ENCODE measurements at places on chromosomes 16 and 17.

- DNase-seq: no peak
These were observed 12.3 kb upstream of the SPN start for GRCh38 chr16:29650771-29651170.

DNA sequence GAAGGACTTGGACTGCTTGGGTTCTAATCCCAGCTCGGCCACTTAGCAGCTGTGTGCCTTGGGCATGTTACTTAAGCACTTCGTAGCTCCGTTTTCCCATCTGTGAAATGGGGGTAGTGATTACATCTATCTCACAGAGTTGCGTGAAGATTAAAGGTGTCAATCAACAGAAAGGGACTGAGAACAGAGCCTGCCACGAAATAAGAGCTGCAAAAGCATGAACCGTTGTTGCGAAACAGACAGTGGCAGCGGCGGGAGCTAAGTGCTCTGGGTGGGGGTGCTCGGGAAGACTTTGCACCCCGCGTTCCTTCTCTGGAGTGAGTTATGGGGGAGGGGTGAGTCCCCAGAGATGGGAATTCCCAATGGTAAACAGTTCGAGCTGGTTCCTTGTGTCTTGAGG lies 79.6 kb upstream of the LHX1 start:
- no peak for DNase-seq

GRCh38 chr17:51461578-51462004 lies 201.2 kb downstream of the UTP18 start:
- DNase-seq: peak; percentile 71

DNA sequence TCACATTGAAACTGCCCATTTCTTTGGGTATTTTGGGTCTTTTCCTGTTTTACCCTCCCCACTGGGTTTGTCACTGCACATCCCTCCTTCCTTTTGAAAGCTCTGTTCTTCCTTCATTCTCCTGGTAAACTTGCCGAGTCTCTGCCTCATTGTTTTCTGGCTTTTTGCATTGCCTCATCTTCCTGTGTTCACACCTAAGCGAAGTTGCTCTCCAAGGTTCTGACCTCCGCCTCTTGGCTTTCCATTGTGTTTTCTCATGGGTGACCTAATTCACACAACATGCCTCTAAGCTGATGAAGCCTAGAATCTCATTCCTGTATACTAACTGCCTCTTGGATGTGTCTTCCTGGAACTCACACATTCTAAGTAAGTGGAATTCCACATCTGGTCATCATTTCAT lies 1096.1 kb upstream of the EEF2KMT start:
- DNase-seq: no peak

- no peak for DNase-seq
These were observed 60.2 kb downstream of the TEX2 start for GRCh38 chr17:64202683-64203344.

- DNase-seq: no peak
These were observed 80.9 kb downstream of the PARN start for GRCh38 chr16:14548933-14549788.

- peak; percentile 42 for DNase-seq
These were observed 16.3 kb downstream of the HS3ST4 start for GRCh38 chr16:25707982-25708583.

- DNase-seq: no peak
These were observed 35.1 kb upstream of the SLC38A10 start for GRCh38 chr17:81329927-81330883.

DNA sequence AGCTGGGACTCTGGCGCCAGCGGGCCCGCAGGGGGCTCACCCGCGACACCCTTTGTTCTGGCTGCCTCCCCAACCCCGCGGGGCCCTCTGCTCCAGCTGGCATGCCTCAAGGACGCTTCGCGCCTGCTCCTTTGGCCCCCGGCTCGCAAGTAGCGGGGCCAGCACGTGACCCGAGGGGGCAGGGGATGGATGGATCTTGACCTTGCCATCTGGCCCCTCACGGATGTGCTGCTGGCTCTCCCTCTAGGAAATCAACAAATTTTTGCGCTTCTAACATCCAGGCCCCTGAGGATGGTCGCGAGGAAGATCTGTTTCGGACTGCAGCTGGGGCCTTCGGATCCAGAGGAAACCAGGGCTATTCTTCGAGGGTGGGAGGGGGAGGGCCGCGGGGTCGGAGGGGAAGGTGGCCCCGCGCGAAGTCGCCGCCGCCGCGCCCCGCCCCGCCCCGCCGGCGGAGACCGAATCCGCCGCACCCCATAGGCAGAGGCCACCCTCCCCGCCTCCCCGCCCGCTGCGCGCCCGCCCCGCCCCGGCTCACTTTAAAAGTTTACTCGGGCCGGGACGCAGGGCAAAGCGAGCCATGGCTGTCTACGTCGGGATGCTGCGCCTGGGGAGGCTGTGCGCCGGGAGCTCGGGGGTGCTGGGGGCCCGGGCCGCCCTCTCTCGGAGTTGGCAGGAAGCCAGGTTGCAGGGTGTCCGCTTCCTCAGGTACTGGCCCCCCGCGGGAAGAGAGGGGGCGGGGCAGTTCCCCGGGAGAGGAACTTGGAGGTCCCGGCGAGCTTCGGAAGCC lies at the start of gene ACSF2:
TSS of gene ACSF2 (plus strand) at position 537 of the 790 bp plus-strand sequence. CDS start at position 581, 44 bp downstream.
- DNase-seq: peak; percentile 81

DNA sequence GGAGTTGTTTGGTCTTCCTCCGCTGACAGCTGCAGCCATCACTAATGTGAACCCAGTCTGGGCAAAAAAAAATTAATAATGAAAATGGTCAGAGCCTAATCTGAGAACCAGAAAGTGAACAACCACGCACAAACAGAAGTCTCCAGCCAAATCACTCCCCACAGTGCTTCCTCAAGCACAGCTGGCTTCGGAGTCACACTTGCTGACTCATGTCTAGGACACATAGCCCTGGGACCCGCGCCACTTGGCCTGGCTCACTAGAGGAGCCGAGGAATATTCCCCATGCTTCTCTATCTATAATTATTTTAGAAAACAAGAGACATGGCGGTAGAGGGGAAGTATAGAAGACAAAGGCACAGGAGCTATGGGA lies 109.1 kb downstream of the ZFHX3 start:
- no peak for DNase-seq

DNA sequence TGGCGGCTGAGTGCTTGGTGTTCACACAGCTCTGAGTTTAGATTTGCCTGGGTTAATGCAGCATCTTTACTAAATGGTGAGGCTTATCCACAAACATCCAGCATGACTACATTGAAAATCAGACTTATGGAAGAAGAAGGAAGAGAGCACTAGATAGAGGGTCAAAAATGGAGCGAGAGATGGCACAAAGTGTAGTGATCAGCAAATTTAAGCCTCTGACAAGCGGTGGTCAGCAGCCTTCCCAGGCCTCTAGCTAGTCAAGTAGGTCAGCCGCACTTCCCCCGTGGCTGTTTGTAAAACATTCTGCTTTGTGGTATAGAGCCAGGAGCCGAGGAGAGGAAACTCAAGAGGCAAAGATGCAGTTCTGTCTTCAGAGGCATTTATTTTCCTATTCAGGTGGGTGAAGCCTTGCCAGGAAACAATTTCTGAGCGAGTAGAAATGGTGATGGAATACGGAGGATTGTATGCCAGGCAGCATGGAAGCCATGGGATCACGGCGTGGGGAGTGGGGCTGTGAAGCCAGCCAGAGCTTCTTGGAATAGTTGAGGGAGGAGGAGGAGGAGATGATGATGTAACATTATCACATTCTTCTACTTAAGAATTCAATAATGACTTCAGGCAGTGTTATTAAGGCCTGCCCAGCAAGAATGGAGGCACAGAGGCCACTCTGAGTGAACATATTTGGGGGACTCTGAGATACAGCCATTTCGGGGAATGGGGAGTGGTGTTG lies 118.9 kb downstream of the MSI2 start:
- DNase-seq: no peak

DNA sequence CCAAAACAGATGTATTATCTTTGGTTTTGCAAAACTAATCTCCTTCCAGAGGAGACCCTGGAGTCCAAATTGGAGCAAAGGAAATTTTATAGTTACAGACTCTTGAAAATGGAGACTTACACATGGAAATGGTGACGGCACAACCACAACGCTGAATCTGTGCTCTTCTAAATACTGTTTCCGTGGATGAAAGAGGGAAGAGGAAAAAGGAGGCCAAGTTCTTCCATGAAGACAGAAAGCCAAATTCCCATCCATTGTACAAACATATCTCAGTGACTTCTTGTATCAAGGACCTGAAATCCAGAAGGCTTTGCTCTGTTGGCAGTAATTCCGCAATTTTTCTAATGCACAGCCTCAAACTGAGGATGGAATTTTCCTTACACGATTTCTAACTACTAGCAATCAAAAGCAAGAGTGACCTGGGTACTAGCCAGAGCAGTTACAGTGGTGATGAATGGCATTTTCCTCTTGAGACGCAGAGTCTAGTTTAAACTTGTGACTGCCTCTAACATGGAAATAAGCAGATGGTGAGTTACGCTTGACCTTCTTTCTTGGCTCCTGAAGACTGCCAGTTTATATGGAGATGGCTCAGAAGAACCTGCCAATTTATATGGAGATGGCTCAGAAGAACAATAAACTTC lies 38.5 kb downstream of the VPS53 start:
- DNase-seq: no peak

DNA sequence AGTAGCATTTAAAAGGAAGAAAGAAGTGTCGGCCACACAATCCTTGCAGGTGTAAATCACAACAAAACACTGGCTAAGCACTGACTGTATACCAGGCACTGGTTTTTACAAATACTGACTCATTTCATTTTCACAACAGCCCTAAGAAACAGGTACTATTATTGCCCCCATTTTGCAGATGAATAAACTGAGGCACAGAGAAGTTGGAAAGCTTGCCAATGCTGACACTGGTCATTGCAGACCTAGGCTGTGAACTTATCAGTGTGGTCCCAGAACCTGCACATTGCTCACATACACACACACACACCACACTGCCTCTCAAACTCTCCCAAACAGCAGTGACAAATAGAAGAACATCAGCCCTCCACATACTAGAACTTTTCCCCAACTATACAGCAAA lies 37.6 kb downstream of the CDYL2 start:
- no peak for DNase-seq

DNA sequence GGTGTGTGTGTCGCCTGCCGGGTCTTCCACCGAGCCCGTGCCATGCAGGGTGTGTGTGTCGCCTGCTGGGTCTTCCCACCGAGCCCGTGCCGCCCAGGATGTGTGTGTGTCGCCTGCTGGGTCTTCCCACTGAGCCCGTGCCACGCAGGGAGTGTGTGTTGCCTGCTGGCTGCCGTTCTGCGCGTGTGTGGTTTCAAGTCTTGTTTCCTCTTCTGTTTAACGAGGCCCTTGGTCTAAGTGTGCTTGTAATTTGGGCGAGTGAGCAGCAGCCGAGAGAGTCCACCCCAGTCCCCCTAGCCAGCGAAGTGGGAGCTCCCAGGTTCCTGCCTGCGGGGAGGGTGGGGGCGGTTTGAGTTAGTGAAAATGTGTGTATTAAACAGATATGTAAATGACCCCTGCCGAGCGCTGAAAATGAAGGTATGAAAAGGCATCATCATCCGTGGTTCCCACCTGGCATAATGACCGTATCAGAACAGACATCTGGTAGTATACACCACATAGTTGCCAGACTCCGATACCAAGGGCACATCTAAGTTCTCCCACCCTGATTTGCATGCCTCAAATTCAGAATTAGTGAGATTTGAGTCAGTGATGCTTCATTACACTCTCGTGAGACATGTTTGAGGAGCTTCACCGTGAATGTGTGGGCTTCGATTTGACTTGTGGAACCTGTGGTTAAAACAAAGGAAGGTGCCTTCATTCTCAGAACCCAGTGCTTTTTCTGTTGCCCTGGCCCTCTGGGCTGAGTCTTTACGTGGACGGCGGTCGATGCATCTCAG lies 114.5 kb upstream of the CHMP6 start:
- DNase-seq: peak; percentile 94

GRCh38 chr17:75921596-75921995 lies 16.9 kb upstream of the MRPL38 start:
- no peak for DNase-seq

DNA sequence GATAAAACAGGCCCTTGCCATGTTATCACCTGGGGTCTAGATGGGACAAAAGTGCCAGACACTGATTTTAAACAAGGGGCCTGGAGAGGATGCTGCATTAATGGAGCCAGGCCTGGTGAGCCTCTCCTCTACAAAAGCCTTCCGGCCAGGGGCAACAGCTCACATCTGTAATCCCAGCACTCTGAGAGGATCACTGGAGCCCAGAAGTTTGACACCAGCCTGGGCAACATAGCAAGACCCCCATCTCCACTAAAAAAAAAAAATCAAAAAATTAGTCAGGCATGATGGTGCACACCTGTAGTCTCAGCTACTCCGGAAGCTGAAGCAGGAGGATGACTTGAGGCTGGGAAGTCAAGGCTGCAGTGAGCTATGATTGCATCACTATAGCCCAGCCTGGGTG lies 3.5 kb downstream of the GINS2 start:
- DNase-seq: no peak

GRCh38 chr17:56440419-56440818 lies 153.1 kb upstream of the NOG start:
- DNase-seq: no peak

DNA sequence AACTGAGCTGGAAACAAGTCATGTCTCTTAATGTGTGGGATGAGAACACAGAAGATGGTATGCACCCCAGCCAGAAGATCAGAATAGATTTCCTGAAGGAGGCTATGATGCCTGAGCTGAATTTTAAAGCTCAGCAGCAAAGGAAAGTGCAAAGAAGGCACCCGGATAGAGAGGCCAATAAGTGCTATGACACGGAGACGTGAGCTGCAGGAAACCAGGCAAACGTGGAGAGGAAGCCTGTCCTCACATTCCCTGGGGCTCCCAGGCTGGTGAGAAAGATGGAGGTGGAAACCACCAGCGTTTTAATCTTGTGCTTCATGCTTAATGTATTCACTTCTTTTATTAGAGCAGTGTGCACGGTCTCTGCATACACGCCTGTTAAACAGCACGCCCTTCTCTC lies 302.1 kb downstream of the HAPSTR1 start:
- DNase-seq: no peak

- DNase-seq: no peak
These were observed 263.7 kb upstream of the RPL38 start for GRCh38 chr17:73939806-73940205.

GRCh38 chr16:68668266-68668665 lies 23.2 kb downstream of the CDH3 start:
- DNase-seq: peak; percentile 89

DNA sequence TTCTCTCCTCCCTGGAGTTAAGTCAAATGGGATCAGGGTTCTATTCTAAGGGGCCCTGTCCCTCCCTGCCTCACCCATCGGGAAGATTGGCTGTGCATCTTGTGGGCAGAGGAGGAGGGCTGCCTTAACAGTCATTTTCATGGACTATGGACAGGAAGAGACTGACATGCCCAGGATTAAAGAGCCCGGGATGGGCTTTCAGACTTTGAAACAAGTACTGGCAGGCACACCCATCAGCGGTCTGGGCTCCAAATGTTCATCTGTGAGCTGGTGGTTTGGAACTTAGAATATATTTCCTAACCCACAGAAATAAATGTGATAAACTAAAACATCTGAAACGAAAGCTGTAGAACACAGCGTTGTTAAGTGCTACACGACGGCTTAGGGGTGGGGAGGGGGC lies 6.5 kb downstream of the SLC6A4 start:
- DNase-seq: no peak

DNA sequence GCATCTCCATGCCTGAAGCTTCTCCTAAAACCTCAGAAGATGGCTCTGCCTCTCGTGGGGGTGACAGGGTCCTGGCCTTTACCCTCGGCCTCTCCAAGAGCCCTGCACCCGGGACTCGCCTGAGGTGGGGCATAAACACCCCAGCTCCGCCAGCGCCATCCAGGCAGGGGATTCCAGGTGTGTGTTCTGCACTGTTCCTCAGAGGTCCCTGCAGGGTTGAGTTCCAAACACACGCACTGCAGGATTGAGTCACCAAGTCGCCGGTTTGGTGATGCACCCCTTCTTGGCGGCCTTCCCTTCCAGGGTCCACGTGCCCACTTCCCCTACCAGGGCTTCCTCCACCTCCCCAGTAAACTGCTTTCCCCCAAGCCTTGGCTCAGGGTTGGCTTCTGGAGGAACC lies 40.0 kb upstream of the RBFOX3 start:
- no peak for DNase-seq

GRCh38 chr16:73196670-73197069 lies 148.7 kb upstream of the ZFHX3 start:
- DNase-seq: peak; percentile 31
